Left colon (tissue), 2 donors: ENCODE measurements at places on chromosomes 1 and 21.

DNA sequence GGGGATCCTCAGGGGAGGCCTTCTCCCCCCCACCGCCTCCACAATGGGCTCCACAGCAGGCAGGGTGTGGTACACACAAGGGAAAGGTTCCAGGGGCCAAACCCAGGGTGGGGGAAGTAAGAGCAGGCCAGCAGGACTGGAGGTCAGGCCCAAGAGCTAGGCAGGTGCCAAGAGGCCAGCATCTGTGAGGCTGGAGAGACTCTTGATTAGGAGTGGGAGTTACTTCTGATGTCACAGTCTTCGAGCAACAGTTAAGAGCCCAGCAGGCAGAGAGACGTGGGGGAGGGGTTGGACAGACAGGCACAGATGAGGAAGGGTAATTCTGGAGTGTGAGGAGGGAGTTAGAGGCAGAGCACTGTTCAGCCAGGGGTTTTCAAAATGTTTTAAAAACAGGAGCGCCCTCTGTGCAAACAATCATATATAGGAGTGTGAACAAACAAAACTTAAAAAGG is 55.8 kb downstream of the SLC9A1 start:
- peak; percentile 52 for DNase-seq

DNA sequence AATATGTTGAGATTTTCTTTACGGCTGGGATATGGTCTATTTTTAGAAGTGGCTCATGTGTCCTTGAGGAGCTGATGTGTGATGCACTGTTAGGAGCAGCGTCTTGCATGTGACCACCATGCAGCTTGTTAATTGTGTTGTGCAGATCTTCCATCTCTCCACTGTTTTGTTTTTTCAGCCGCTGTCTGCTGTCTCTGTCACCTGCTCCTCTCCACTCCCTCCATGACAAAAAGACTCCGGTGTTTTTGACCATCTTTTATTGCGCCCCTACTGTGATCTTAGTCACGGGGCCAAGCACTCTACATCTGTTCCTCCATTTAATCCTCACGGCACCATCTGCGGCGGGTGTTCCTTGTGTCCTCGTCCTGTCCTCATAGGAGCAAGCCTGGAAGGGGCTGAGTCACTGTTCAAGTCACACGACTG is 51.8 kb downstream of the ADARB1 start:
- no peak for DNase-seq

- DNase-seq: peak; percentile 76
Measured at GRCh38 chr1:232622378-232622777, 7.6 kb downstream of the SIPA1L2 start.

GRCh38 chr21:21114461-21114860 is 116.3 kb downstream of the NCAM2 start:
- DNase-seq: no peak

DNA sequence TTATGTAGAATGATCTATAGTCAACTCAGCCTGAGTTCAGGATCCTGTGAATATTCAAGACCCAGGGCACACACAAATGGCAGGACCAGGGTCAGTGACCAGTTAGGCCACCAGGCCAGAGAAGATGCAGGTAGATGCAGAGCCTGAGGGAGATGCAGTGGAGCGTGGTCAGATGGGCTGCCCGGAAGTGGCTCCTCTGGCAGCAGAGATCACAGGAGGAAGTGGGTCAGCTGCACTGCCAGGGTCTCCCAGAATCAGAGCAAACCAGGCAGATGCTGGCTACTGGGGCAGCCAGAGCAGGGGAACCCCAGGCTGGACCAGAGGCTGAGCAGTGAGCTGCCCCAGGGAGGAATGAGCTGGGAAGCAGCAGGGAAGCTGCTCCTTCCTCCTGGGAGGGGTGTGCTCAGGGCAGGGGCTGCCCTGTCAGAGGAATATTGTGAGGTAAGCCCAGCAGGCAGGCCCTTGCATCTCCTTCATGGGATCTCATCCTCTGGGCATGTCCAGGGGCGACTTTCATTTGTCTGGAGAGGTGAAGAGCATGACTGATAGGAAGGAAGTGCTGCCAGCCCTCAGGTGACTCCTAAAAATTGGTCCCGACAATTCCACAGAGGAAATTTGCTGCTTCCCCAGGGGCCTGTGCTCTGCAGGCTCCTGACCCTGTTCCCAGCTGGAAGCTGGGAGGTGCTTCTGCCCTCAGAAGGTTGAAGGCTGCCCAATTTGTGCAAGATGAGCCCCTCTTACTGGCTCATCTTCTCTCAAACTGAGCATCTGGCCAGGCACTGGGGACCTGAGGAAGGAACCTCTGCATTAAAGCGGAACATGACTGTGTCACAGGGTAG is 49.3 kb downstream of the STUM start:
- DNase-seq: no peak

DNA sequence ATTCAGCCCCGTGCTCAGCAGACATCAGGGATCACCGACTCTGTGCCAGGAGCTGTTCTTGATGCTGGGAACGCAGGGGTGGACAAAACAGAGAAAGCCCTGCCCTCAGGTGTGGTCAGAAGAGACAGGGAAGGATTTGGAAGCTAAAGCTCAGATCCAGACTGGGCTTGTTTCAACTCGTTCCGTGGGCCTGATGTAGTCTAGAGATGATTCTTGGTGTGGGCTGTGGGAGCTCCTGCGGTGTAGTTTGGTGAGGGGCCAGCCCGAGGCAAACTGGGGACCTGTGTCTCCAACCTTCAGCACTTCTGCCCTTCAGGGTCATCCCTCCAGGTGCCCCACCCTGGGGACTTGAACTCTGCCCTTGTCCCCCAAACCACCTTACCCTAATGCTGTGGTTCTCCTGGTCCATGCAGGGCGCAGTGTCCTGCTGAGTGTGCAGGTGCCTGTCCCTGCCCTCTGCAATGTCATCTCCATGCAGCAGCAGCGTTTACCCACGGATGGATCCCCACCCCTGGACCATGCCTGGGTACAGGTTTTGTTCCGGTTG is 17.3 kb upstream of the ABCG1 start:
- no peak for DNase-seq

- DNase-seq: no peak
Measured at GRCh38 chr1:44110916-44111315, 7.7 kb upstream of the KLF17 start.

GRCh38 chr21:45524756-45525152 is 17.5 kb downstream of the SLC19A1 start:
- peak; percentile 9 for DNase-seq

GRCh38 chr1:54945393-54945936 is 35.0 kb upstream of the TMEM61 start:
- DNase-seq: peak; percentile 95

DNA sequence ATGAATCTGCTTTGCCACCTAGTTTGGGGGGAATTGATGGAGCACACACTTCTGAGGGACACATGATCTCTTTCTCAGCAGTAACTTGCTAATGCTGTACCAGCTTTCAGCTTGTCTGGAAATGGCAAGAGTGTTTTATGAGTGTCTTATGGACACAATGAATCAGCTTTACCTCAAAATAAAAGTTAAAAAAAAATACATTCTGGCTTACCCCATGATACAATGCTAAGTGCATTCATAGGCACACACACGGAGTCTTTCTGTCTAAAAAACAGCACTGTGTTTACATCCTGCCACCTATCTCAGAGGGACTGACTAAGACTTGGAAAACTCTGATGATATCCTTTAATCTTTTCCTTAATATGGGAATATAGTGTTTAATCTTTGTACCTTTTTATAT is 455.5 kb upstream of the ADAMTS5 start:
- DNase-seq: no peak

DNA sequence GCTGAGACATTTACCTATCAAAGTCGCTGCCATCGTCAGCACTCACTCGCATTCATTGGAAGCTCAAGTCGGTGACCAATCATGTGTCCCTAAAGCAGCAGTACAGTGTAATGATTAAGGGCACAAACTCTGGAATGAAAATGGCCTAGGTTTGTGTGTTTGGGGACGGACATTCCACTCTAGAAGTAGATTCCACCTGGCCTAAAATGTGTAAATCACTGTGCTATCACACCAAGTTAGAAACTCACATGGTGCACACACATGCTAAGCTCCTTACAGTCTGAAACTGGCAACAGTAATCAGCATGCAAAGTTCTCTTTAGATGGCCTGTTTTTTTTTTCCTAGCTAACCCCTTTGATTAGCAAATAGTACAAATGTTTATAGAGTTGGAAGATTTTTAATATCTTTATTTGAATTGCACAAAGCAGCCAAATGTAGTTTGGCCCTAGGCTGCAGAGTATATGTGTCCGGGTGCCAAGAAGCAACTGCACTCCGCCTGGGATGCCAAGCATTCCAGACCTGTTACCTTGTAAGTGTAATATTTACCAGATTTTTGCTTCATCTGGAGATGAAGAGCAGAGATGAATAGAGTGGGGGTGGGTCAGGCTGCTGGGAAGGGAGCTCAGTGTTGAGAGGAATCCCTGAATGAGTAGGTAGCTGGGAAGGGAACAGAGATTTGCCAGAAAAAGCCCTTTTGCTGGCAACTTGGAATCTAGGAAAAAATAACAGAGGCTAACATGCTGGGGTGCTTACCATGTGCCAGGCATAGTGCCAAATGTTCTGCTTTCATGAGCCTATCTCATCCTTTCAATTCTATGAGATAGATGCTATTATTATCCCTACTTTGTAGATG is 35.2 kb downstream of the TGFB2 start:
- DNase-seq: no peak

- no peak for DNase-seq
Measured at GRCh38 chr1:109622137-109622892, 2.7 kb downstream of the AMPD2 start.

DNA sequence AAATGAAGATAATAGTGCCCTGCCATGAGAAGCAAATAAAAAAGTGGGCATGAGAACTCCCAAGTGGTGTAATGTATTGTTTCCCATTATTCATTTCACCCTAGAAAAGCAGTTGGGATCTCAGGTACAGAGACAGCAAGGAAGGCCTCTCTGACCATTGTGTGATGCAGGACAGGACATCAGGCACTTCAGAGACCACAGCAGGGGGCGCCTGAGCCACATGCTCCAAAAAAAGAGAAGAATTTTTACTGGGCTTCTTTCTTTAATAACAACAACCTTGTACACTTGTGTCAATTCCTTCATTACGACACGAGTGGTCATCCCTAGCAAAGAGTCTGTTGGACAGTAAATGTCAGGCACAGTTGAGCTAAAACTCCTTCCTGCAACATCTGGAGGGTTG is 533.3 kb downstream of the OMA1 start:
- DNase-seq: no peak

DNA sequence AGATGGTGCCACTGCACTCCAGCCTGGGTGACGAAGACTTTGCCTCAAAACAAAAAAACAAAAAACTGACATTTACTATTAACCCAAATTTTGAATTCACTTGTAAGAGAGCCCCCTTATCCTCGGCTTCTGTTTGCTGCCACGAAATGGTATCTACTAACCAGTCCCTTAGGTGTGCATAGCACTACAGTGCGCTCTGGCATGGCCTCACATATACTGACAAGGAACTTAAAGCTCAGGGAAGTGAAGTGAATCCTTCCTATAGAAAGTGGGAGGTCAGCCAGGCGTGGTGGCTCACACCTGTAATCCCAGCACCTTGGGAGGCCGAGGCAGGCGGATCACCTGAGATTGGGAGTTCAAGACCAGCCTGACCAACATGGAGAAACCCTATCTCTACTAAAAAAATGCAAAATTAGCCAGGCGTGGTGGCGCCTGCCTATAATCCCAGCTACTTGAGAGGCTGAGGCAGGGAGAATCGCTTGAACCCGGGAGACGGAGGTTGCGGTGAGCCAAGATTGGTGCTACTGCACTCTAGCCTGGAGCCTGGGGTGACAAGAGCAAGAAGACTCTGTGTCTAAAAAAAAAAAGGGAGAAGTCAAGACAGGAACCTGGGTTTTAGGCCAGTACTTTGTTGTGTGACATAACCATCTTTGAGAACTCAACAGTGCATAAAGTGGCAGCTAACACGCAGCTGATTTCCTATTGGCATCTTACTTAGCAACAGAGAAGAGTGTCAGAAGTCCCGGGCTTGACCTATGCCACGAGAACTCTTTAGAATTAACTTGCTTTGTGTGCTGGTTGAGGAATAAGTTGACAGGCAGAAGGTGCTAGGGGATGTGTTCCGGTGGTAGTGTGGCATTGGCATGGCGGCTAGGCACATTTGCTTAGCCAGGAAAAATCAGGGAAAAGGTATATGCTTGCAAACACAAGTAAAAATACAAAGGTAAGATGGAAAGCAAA is 16.8 kb downstream of the ERRFI1 start:
- DNase-seq: no peak

GRCh38 chr1:9375912-9376311 is 83.2 kb downstream of the SPSB1 start:
- no peak for DNase-seq

DNA sequence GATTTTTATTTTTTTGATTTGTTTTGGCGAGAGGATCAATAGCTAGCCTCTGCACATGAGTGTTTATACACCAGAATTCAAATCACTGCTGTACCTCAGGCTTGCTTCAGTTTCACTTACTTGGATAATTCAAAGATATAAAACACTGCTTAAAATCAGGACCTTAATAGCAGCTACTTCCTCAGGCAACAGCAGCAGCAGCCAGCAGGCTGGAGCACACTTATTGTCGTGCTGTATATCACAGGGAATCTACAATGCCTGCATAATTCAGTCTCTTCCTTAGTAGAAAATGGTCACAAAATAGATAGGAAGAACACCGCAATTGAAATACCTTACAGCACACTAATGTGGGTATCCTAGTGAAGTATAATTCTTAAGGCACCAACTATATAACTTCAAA is 497.3 kb downstream of the NEGR1 start:
- no peak for DNase-seq

- no peak for DNase-seq
Measured at GRCh38 chr1:218476385-218476784, 131.2 kb downstream of the TGFB2 start.

GRCh38 chr1:240914506-240914905 is 302.6 kb upstream of the GREM2 start:
- no peak for DNase-seq

- no peak for DNase-seq
Measured at GRCh38 chr1:106907795-106908194, 148.7 kb upstream of the PRMT6 start.

DNA sequence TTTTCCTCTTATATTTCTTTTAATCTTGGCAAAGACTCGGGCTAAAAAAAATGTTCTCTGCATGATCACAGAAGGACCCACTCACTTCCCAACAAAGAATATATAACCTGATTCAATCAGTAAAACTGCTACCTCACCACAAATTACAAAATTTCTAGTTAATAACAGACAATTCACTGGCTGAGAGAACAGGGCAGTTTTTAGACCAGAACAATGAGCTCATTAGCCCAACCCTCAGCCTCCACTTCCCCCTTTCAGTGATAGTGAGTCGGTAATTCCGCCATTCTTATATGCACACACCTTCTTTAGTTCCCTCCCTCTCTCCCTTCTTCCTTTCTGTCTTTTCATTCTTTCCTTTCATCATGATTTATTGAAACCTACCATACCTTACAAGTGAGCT is 8.9 kb downstream of the SIPA1L2 start:
- DNase-seq: no peak

DNA sequence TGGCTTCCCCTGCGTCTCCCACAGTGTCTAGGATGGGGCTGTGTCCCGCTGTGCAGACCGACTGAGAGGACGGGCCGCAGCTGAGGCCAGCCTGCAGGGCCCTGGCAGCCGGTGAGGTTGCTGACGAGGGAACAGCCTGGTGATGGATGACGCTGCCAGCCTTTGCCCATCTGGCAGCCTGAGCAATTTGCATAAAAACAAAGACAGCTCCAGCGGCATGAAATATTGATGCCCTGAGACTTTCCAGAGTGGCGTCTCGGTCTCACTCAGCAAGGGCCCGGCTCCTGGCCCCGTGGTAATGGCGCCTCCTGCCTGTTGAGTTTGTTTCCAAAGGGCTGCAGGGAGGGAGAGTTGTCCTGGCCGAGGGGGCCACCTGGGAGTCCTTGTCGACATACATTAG is 19.1 kb upstream of the KCNA10 start:
- no peak for DNase-seq

- no peak for DNase-seq
Measured at GRCh38 chr1:54542962-54543539, 5.0 kb upstream of the ACOT11 start.

GRCh38 chr1:171740356-171740863 is 1.5 kb downstream of the VAMP4 start:
- DNase-seq: no peak
